Activated CD8-positive, alpha-beta T cell treated with anti-CD3 and anti-CD28 coated beads, Interleukin-2, amount 10 ng/mL, durations not matched to agents 7 days and 5 days (primary cell): ENCODE measurements at places on chromosomes 7 and 10. TPM values are rescaled to one million over a fixed set of nuclear protein-coding genes. Genes with fewer than 3 reads are reported as not detected.

GRCh38 chr7:51129527-51130472 lies 186.8 kb downstream of the COBL start:
- no peak for DNase-seq
- no peak overlapping the region for H3K4me3 ChIP-seq
- H3K4me1 ChIP-seq, result no peaks in the 10 kb centered on the region
- H3K36me3 ChIP-seq, result no peaks in the 10 kb centered on the region
- H3K27me3 ChIP-seq, result no peaks in the 10 kb centered on the region

- no peak for DNase-seq
- no peak overlapping the region for H3K27ac ChIP-seq
- peaks cover 64% of the 10 kb centered on the region for H3K36me3 ChIP-seq
- peaks cover 8% of the 10 kb centered on the region for H3K4me1 ChIP-seq
- H3K4me3 ChIP-seq, result no peak overlapping the region
Observed at GRCh38 chr10:810351-810846, 120.9 kb upstream of the DIP2C start.

DNA sequence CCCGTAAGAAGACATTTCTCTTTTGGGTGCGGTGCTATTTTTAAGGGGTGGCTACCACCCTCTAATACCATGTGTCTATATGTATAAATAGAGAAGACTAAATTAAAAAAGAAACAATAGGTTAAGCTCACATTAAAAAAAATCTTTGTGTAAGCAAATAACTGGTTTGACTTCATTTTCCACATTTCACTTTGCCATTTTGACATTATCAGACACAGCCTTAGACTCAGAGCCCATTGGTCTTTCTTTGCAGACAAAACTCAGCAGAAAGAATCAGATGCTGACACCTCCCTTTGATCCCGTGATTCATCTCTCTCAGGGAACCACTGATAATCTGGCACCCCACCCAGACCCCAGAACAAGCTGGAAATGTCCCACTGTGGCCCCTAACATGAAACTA lies 74.5 kb downstream of the EMX2 start:
- no peaks in the 10 kb centered on the region for H3K4me1 ChIP-seq
- H3K4me3 ChIP-seq, result no peak overlapping the region
- H3K36me3 ChIP-seq, result no peaks in the 10 kb centered on the region
- DNase-seq, result no peak
- no peak overlapping the region for H3K27ac ChIP-seq

GRCh38 chr10:118953598-118954393 lies 75.7 kb upstream of the NANOS1 start:
- H3K27ac ChIP-seq, result no peak overlapping the region
- H3K27me3 ChIP-seq, result peaks cover 17% of the 10 kb centered on the region
- no peaks in the 10 kb centered on the region for H3K36me3 ChIP-seq

GRCh38 chr7:112411186-112411795 lies 39.0 kb upstream of the IFRD1 start:
- peaks cover 22% of the 10 kb centered on the region for H3K27me3 ChIP-seq
- DNase-seq, result no peak
- no peaks in the 10 kb centered on the region for H3K4me1 ChIP-seq
- H3K4me3 ChIP-seq, result no peak overlapping the region
- no peak overlapping the region for H3K27ac ChIP-seq

GRCh38 chr10:89007129-89007893 lies 16.7 kb downstream of the FAS start:
- peaks cover 71% of the 10 kb centered on the region for H3K36me3 ChIP-seq
- no peak overlapping the region for H3K27ac ChIP-seq
- H3K4me1 ChIP-seq, result peaks cover 19% of the 10 kb centered on the region

DNA sequence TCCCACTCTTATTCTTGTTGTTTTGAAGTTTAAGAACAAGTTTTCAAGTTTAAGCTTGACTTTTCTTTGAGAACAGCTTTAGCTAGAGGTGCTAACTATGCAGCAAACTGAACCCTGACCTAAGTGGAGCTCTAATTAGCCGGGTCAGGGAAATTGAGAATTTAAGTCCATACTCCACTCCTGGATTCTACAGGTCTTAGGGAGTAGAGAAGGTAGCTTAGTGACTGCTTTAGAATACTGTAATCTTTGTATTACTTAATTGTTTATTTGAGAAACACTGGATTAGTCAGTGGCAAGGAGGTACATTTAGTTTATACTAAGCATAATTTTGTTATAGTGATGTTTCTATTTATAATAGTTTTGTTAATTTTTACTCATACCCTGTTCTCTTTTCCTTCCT lies 74.6 kb upstream of the STRIP2 start:
- H3K4me1 ChIP-seq, result peaks cover 6% of the 10 kb centered on the region
- no peak overlapping the region for H3K4me3 ChIP-seq
- no peaks in the 10 kb centered on the region for H3K27me3 ChIP-seq
- no peaks in the 10 kb centered on the region for H3K36me3 ChIP-seq
- no peak for DNase-seq

DNA sequence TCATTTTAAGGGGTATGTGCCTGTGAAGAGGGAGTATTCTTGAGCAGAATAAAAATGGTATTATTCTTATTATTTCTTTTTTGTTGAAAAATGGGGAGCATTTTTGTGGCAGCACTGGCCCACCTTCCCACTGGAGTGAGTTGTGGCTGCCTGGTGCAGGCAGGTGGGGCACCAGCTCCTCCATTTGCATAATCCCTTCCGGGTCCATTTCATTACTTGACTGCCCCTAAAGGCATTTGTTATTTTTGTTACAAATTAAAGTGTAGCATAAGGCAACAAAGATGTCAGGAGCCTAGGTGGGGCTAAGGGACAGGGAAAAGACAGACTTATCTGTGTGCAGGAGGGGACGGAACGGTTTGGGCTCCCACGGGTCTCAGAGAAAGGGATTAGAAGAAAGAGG lies 26.8 kb downstream of the GOLGA7B start:
- no peak overlapping the region for H3K27ac ChIP-seq
- no peak for DNase-seq
- no peaks in the 10 kb centered on the region for H3K4me1 ChIP-seq
- no peak overlapping the region for H3K4me3 ChIP-seq
- H3K27me3 ChIP-seq, result peaks cover 18% of the 10 kb centered on the region

GRCh38 chr7:126776498-126776897 lies 476.2 kb downstream of the GRM8 start:
- no peak overlapping the region for H3K4me3 ChIP-seq
- no peaks in the 10 kb centered on the region for H3K4me1 ChIP-seq
- no peak for DNase-seq

- no peaks in the 10 kb centered on the region for H3K36me3 ChIP-seq
- no peak overlapping the region for H3K4me3 ChIP-seq
- no peak for DNase-seq
- no peak overlapping the region for H3K27ac ChIP-seq
- H3K4me1 ChIP-seq, result no peaks in the 10 kb centered on the region
Observed at GRCh38 chr7:70506434-70506833, 625.5 kb upstream of the GALNT17 start.

- peak; percentile 26 for DNase-seq
- H3K27ac ChIP-seq, result no peak overlapping the region
- no peak overlapping the region for H3K4me3 ChIP-seq
- no peaks in the 10 kb centered on the region for H3K36me3 ChIP-seq
- peaks cover 4% of the 10 kb centered on the region for H3K27me3 ChIP-seq
Observed at GRCh38 chr7:40474790-40475680, 340.2 kb downstream of the SUGCT start.

GRCh38 chr7:106064771-106065574 lies 47.1 kb downstream of the SYPL1 start:
- H3K27ac ChIP-seq, result no peak overlapping the region
- no peak overlapping the region for H3K4me3 ChIP-seq
- no peak for DNase-seq
- no peaks in the 10 kb centered on the region for H3K27me3 ChIP-seq
- peaks cover 44% of the 10 kb centered on the region for H3K4me1 ChIP-seq

DNA sequence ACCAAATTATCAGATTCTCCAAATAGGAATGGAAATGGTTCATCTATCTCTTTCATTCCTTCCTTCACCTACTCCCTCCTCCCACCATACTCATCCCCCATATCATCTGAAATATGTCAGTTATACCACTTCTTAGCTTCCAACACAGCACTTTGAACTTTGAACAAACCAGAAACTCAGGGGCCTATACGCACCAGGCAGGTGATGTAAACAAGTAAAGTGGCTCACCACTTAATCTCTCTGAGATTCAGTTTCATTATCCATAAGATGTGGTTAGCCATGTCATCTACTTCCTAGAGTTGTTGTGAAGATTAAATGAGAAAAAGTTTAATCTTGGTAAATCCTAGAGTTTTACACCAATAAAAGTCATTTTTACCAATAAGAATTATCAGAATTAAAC lies 65.9 kb upstream of the LRRN3 start:
- peak; percentile 75 for DNase-seq
- H3K4me1 ChIP-seq, result peaks cover 89% of the 10 kb centered on the region
- no peaks in the 10 kb centered on the region for H3K27me3 ChIP-seq
- H3K36me3 ChIP-seq, result peaks cover 58% of the 10 kb centered on the region
- H3K4me3 ChIP-seq, result peak overlapping the region; percentile 26

DNA sequence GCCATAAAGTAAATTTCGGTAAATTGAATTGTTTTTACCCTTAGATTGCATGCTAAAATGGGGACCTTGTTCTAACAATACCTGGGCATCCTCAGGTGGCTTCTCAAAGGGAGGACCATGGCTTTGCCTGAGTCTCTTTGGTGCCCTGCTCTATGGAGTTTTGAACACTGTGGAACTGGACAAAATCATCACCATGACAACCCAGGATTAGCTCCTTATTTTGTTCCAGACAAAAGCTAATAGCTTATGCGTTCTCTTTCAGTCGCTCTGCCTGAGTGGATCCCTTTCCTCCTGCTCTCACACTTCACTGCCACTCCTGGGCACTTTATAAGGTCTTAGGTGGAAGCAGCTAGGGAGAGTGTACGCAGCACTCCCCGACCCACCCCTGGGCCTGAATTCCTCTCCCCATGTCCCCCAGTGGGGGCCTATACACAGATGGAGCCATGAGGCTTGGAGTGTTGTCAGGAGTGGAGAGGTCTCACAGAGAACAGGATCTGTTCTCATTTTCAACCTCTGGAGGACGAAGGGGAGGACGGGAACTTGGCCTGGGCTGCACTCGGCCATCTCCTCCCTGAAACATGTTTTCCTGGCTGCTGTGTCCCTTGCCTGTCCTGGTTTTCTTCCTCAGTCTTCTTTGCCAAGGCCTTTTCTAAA lies 19.0 kb downstream of the ADCYAP1R1 start:
- DNase-seq, result no peak
- H3K36me3 ChIP-seq, result no peaks in the 10 kb centered on the region
- H3K27me3 ChIP-seq, result peaks cover 3% of the 10 kb centered on the region
- H3K4me3 ChIP-seq, result no peak overlapping the region

GRCh38 chr7:95904099-95904498 lies 131.7 kb downstream of the DYNC1I1 start:
- no peaks in the 10 kb centered on the region for H3K4me1 ChIP-seq
- H3K27ac ChIP-seq, result no peak overlapping the region
- peaks cover 4% of the 10 kb centered on the region for H3K27me3 ChIP-seq
- H3K4me3 ChIP-seq, result no peak overlapping the region
- no peaks in the 10 kb centered on the region for H3K36me3 ChIP-seq

GRCh38 chr10:66572700-66573099 lies 353.1 kb upstream of the LRRTM3 start:
- no peaks in the 10 kb centered on the region for H3K27me3 ChIP-seq
- no peak overlapping the region for H3K27ac ChIP-seq
- no peak for DNase-seq
- H3K4me3 ChIP-seq, result no peak overlapping the region

GRCh38 chr10:59678884-59679301 lies 30.8 kb downstream of the SLC16A9 start:
- no peaks in the 10 kb centered on the region for H3K36me3 ChIP-seq
- H3K4me1 ChIP-seq, result no peaks in the 10 kb centered on the region
- no peak overlapping the region for H3K4me3 ChIP-seq
- no peaks in the 10 kb centered on the region for H3K27me3 ChIP-seq
- no peak for DNase-seq

DNA sequence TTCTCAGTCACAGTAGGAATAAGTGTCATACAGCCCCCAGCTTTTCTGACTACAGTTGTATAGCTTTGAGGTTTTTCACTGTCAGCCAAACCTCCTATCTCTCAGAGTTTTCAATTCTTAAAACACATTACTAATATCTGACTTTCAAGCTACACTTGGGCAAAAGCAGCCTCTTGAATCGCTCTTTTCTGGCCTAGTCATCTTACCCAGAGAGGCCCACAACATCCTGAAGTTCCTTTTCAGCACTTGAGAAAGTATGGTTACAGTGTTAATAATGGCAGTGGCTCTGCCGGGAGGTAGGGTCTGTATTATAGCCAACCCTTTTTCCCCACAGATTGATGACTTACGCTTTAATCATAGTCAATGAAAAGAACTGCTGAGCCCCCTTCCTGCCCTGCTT lies 181.0 kb downstream of the LRRC4 start:
- H3K27me3 ChIP-seq, result no peaks in the 10 kb centered on the region
- no peak for DNase-seq
- no peak overlapping the region for H3K4me3 ChIP-seq
- H3K27ac ChIP-seq, result no peak overlapping the region
- peaks cover 34% of the 10 kb centered on the region for H3K36me3 ChIP-seq

- H3K27me3 ChIP-seq, result no peaks in the 10 kb centered on the region
- no peaks in the 10 kb centered on the region for H3K36me3 ChIP-seq
- no peak overlapping the region for H3K27ac ChIP-seq
Observed at GRCh38 chr7:126535176-126535575, 717.6 kb downstream of the GRM8 start.

GRCh38 chr10:35523670-35524225 lies 81.4 kb upstream of the GJD4 start:
- H3K4me1 ChIP-seq, result no peaks in the 10 kb centered on the region
- no peaks in the 10 kb centered on the region for H3K36me3 ChIP-seq
- H3K27ac ChIP-seq, result no peak overlapping the region

GRCh38 chr10:104054430-104054829 lies 31.2 kb downstream of the COL17A1 start:
- H3K4me3 ChIP-seq, result no peak overlapping the region
- no peaks in the 10 kb centered on the region for H3K4me1 ChIP-seq
- DNase-seq, result no peak
- no peak overlapping the region for H3K27ac ChIP-seq
- no peaks in the 10 kb centered on the region for H3K27me3 ChIP-seq

- no peak overlapping the region for H3K27ac ChIP-seq
- no peak overlapping the region for H3K4me3 ChIP-seq
- H3K27me3 ChIP-seq, result no peaks in the 10 kb centered on the region
- no peak for DNase-seq
- no peaks in the 10 kb centered on the region for H3K36me3 ChIP-seq
Observed at GRCh38 chr10:12055732-12056131, 13.0 kb upstream of the DHTKD1 start.

- peaks cover 30% of the 10 kb centered on the region for H3K36me3 ChIP-seq
- H3K27me3 ChIP-seq, result no peaks in the 10 kb centered on the region
- peak; percentile 51 for DNase-seq
- H3K27ac ChIP-seq, result peak overlapping the region; percentile 99
- H3K4me3 ChIP-seq, result peak overlapping the region; percentile 97
- H3K4me1 ChIP-seq, result peaks cover 84% of the 10 kb centered on the region
Observed at GRCh38 chr10:72328045-72328828, 26.5 kb downstream of the DNAJB12 start.

HGF gene
- not detected for total RNA-seq

AEBP1 gene
- total RNA-seq, result 13.0 TPM

MMRN2 gene
- total RNA-seq, result not detected

TRIL gene
- not detected for total RNA-seq

SPDYE2 gene
- total RNA-seq, result 0.31 TPM

PODXL gene
- total RNA-seq, result 1.3 TPM

TUBAL3 gene
- total RNA-seq, result not detected

THAP5 gene
- 26.7 TPM for total RNA-seq

KLLN gene
- total RNA-seq, result 0.79 TPM

CTAGE4 gene
- total RNA-seq, result not detected

ELFN1 gene
- total RNA-seq, result not detected

PPP1R17 gene
- not detected for total RNA-seq

EBF3 gene
- total RNA-seq, result not detected

PIK3CG gene
- total RNA-seq, result 53.1 TPM

SPDYE9 gene
- not detected for total RNA-seq

MEOX2 gene
- not detected for total RNA-seq

DLD gene
- 61.2 TPM for total RNA-seq

CYP3A4 gene
- not detected for total RNA-seq

MBL2 gene
- total RNA-seq, result not detected

LRRC18 gene
- total RNA-seq, result 0.16 TPM

HMX3 gene
- not detected for total RNA-seq
